Activated T-cell treated with anti-CD3 and anti-CD28 coated beads, Interleukin-2, amount 50 U/mL, for 24 hours (primary cell): ENCODE measurements at places on chromosomes 16 and 17.
A peak's percentile ranks its signal among the peaks of the same experiment; 100 is the strongest.

DNA sequence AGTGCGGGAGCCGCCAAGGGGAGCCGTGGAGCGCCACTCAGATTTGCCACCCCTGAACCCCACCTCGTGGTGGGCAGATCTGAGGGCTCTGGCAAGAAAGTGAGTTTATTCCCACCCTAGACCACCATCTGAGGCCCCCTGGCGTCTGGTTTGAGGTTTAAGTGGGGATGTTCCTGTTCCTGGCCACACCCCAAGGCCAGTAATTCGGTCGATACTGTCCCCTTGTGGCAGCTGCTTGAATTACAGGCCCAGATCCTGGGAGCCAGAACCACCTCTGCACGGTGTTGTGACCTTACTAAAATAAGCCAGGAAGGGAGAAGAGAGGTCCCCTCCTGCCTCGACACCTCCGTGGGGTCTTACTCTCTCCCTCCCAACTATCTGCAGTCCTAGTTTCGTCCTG lies 3.3 kb upstream of the LAT start:
- H3K27me3 ChIP-seq, result no peaks in the 10 kb centered on the region
- H3K36me3 ChIP-seq, result peaks cover 82% of the 10 kb centered on the region
- H3K4me3 ChIP-seq, result no peak overlapping the region
- DNase-seq, result peak; percentile 79
- peaks cover 38% of the 10 kb centered on the region for H3K4me1 ChIP-seq

DNA sequence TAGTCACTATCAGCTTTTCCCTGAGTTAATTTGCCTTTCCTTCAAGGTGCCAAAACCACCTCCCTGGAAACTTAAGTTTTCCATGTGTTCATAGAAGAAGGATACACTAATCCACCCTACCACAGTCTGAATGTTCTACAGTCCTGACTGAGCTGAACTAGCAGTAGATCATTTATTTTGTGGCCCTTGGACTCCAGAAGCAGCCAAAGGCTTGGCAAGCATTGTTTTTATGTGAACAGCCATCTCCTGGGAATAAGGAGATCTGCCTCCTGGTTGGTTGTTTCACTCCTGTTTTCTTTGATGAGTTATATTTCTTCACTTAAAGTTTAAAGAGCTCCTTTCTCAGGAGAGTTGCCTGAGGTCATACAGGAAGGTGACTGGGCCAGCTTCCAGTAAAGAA lies 634.6 kb upstream of the SOX9 start:
- no peaks in the 10 kb centered on the region for H3K4me1 ChIP-seq
- no peak for DNase-seq
- H3K27ac ChIP-seq, result no peak overlapping the region
- no peaks in the 10 kb centered on the region for H3K27me3 ChIP-seq
- H3K36me3 ChIP-seq, result no peaks in the 10 kb centered on the region
- no peak overlapping the region for H3K4me3 ChIP-seq

DNA sequence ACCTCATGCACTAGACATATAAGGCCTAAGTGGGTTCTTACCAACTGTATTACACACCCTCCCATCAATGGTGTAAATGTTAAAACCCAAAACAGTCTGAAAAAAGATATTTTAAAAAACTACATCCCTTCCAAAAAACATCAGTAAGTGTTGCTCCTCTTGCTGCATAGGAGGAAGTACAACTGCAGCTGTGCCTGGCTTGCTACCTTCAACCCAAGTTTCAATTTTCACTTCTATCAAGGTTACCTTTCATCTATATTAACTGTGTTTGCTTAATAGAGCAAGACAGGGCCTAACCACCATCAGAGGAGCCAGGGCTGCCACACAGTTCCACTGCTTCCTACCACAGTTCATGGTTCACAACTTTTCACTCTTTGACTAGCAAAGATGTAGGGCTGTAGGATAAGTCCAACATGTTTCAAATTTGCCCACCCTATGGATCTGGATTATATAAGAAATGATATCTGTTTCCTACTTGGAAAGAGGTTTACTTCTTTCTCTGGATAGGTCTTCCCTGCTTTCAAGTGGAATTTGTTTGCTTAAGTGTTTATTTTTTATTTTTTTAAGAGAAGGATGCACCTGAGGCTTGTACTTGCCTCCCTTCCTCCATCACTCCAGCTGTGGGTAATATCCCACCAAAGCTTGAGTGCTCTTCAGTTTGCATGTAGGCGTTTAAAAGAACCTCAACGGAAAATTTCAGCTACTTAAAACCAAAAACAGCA lies 56.7 kb downstream of the GRB7 start:
- peak overlapping the region; percentile 37 for H3K4me3 ChIP-seq
- H3K27ac ChIP-seq, result peak overlapping the region; percentile 95
- peaks cover 76% of the 10 kb centered on the region for H3K36me3 ChIP-seq
- peaks cover 77% of the 10 kb centered on the region for H3K4me1 ChIP-seq
- no peak for DNase-seq

DNA sequence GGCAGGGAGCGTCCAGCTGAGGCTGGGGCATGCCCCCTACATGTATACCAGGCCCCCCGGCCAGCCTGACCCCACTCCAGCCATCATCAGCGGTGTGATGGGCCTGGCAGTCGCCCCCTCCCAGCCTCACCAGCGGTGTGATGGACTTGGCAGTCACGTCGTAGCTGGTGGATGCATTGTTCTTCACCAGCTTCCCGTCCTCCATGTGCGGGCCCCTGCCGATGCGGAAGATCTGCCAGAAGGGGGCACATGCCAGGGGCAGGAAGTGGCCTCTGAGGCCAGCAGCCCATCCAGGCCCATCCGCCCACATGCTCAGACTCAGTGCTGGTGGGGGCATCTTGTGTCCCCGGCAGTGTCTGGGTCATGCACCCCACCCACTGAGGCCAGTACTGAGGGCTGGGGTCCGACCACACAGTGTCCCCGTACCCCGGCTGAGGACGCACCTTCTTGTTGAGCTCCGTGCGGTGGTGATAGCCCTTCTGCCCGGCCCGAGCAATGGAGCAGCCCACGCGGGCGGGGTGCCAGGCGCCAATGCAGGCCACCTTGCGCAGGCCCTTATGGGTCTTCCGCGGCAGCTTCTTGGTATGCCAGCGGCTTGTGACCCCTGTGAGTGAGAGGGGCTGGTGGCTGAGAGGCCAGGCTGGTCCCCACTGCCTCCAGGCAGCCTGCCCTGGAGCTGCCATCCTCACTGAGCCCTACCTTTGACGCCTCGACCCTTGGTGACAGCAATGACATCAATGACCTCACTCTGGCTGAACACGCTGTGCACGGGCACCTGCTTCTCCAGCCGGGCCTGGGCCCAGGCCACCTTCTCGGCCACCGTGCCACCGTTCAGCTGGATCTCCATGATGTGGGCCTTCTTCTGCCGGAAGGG lies 3.7 kb upstream of the MSRB1 start:
- peaks cover 2% of the 10 kb centered on the region for H3K36me3 ChIP-seq
- DNase-seq, result no peak
- no peak overlapping the region for H3K4me3 ChIP-seq
- H3K4me1 ChIP-seq, result peaks cover 23% of the 10 kb centered on the region
- H3K27me3 ChIP-seq, result no peaks in the 10 kb centered on the region

- no peak for DNase-seq
- H3K36me3 ChIP-seq, result no peaks in the 10 kb centered on the region
- no peaks in the 10 kb centered on the region for H3K4me1 ChIP-seq
- no peak overlapping the region for H3K27ac ChIP-seq
Observed at GRCh38 chr17:41456204-41456603, 11.0 kb downstream of the KRT32 start.

- H3K4me3 ChIP-seq, result no peak overlapping the region
- H3K27me3 ChIP-seq, result peaks cover 15% of the 10 kb centered on the region
- peaks cover 21% of the 10 kb centered on the region for H3K4me1 ChIP-seq
- H3K27ac ChIP-seq, result no peak overlapping the region
- no peak for DNase-seq
- peaks cover 39% of the 10 kb centered on the region for H3K36me3 ChIP-seq
Observed at GRCh38 chr17:17494499-17494869, 1.7 kb downstream of the RASD1 start.

- no peak overlapping the region for H3K4me3 ChIP-seq
- no peak overlapping the region for H3K27ac ChIP-seq
- H3K27me3 ChIP-seq, result peaks cover 3% of the 10 kb centered on the region
- no peaks in the 10 kb centered on the region for H3K36me3 ChIP-seq
Observed at GRCh38 chr17:80082403-80083135, 18.8 kb upstream of the GAA start.

DNA sequence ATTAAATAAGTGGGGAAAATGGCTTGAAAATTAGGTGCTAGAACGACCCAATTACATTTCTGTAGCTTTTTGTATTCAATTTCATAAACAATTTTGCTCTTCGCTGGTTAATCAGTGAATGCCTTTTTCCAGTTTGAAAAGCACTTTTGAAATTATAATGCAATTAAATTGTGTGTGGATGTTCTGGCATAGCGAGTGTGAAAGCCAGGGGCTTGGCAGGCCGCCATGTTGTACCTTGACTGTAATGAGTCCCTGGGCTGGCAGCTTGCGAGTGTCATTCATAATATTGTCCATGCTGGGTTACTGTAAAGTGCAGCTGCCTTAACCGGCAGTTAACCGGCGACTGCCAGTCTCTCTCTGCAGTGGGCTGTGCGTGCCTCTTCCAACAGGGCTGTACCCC lies 177.8 kb downstream of the CCDC182 start:
- H3K27me3 ChIP-seq, result no peaks in the 10 kb centered on the region
- H3K4me1 ChIP-seq, result no peaks in the 10 kb centered on the region
- no peak overlapping the region for H3K27ac ChIP-seq
- no peak for DNase-seq

DNA sequence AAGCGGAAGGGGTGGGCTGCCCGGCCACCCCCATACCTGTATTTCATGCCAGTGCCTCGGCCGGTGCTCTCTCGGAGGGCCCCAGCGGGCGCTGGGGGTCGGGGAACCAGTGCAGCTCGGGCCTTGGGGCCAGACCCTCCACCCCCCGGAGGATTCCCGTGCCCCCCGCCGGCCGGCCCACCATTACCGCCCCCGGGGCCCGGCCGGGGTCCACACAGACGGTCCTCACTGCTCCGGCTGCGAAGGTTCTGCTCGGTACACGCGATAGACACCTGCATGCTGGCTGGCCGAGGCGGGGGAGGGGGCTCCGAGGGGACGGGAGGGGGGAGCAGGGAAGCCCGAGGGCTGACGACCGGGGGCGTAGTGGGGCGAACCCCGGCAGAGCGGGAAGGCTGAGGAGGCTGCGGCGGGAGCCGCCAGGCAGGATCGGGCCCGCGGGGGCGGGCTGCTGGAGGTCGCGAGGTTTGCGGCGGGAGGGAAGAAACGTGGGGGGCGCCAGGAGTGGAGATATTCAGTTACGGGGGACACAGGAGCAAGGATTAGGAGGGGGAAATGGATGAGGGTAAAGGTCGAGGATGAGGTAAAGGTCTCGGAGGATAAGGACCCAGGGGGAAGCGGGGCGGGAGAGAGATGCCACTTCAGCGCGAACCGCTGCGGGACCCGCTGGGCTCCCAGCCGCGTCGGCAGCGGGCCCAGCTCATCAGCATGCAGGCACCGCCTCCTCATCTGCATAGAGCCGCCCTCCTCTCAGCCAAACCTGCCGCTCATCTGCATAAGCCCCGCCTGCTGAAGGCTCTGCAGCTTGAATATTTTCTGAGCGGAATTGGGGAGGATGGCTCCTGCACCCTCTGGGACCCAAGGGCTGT lies at the start of gene KCNAB3:
KCNAB3 (minus strand) TSS at position 699 of the 866 bp plus-strand sequence; CDS start at position 278, 421 bp downstream.
- peak within 1 kb of the TSS; percentile 94 for H3K4me3 ChIP-seq
- peaks cover 38% of the 10 kb centered on the region for H3K4me1 ChIP-seq
- H3K36me3 ChIP-seq, result peaks cover 60% of the 10 kb centered on the region
- peak within 1 kb of the TSS; percentile 98 for H3K27ac ChIP-seq

DNA sequence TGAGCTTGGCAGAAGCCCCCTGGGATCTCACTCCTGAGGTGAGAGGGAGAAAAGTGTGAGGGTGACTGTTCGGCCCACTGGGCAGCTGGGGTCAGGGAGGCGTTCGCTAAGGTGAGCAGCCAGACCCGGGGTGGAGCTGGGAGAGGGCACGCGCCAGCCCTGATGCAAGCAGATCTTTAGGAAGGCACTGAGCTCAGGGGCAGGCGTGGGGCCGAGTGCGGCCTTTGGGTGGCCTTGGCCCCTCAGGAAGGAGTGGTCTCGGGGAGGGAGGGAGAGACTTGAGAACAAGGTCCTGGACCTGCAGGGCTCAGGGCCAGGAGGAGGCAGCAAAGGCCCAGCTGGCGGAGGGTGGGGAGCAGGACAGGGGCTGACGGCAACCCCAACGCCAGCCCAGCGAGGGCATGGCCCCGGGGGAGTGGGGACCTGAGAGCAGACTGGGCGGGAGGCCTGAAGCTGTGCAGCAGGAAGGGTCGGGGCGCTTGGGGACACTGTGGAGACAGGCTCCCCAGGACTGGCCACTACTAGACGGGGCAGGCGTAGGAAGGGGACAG lies 14.5 kb upstream of the WDR45B start:
- no peak overlapping the region for H3K4me3 ChIP-seq
- H3K27ac ChIP-seq, result no peak overlapping the region
- no peaks in the 10 kb centered on the region for H3K4me1 ChIP-seq
- no peaks in the 10 kb centered on the region for H3K27me3 ChIP-seq

DNA sequence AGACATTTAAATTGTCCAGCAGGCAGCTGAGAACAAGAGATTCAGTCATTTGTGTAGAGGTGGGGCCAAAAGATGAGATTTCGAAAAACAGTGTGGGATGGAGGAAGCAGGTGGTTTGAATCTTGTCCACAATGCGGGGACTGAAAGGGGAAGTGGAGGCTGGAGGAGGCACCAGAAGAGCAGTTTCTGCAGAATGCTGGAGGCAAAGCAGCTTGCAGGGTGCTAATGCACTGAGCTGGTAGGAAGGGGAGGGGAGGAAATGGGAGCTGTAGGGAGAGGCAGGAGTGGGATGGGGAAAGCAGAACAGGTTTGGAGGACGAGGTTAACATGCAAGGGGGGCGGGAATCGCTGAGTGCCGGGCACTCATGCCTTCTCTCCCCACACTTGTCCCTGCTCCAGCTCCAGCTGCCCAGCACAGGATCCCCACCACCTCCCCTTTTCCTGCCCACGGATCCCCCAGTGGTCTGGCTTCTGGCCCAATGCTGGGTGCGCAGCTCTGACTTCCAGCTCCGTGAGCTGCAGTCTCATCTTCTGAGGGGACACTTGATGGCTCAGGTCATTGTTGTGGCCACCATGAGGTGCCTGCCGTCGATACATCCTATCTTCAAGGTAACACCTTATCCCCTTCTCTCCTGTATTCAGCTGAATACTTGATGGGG lies 9.4 kb downstream of the C17orf100 start:
- no peak for DNase-seq
- no peak overlapping the region for H3K4me3 ChIP-seq
- H3K36me3 ChIP-seq, result peaks cover 3% of the 10 kb centered on the region
- no peak overlapping the region for H3K27ac ChIP-seq
- H3K27me3 ChIP-seq, result no peaks in the 10 kb centered on the region

GRCh38 chr16:67649494-67649931 lies 4.6 kb downstream of the CARMIL2 start:
- DNase-seq, result no peak
- no peaks in the 10 kb centered on the region for H3K27me3 ChIP-seq
- H3K27ac ChIP-seq, result no peak overlapping the region
- peaks cover 69% of the 10 kb centered on the region for H3K36me3 ChIP-seq
- no peak overlapping the region for H3K4me3 ChIP-seq
- H3K4me1 ChIP-seq, result peaks cover 29% of the 10 kb centered on the region
